ENCODE measurements at places on chromosomes 16 and 17.
A peak's percentile ranks its signal among the peaks of the same experiment; 100 is the strongest.

DNA sequence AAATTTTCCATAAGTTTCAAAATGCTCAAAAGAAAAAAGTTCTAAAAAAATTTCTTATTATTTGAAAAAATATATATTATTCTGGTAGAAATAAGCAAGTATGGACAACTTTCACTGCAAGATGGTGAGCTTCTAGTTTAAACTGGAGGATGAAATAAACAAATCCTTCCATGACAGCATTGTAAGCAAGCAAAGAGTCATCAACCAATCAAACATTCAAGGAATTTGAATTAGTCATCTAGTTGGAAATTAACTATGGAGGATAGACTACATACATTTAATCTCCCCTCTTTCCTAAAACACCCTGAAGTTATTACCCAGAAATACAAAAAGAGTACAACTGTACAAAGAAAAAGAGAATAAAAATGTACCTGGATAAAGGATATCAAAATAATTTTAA, 51.0 kb upstream of the IRX5 start:
- DNase-seq = peak; percentile 6

DNA sequence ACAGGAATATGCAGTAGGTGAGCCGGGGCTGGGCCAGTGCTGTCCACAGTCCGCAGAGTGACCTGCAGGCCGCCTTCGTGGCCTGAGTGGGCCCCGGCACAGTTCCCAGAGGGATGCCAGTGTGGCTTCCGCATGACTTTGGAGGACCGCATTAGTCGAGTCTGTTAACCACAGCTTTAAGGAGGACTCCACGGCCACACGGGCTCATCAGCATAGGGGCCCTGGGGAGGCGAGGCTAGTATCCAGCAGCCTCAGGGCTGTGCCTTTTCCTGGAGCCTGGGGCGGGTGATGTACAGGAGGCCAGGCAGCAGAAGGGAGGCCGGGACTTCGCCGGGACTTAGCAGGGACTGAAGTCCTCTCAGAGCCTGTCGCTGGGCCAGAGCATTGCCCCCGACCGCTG, 13.2 kb downstream of the TSC2 start:
- no peak for DNase-seq

- no peak for DNase-seq
These were observed 32.6 kb upstream of the ERN1 start for GRCh38 chr17:64162554-64162953.

DNA sequence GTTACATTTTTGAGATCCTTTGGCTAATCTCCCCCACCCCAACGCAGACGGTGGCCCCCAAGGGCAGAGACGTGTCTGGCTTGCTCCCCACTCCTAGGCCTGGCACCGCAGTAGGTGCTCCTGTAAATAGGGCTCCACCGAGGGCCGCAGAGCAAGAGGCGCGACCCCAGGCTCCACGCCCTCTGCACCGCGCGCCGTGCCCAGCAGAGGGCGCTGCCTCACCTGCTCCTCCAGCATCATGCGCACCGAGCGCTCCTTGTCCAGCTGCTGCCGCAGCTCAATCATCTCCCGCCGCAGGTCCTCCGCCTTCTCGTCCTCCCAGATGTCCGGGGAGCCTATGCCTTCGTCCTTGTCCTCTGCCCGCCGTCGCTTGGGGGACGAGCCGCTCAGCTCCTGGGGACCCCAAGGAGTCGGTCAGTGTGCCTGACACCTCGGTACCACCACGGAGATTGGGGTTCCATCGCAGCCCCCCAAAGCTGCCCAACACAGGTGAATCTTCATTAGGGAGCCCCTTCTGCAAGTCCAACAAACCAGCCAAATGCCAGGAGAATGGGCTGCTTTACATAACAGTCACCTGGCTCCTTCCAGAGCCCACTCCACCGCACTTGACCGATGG, 11.2 kb downstream of the TFAP4 start:
- peak; percentile 21 for DNase-seq

- no peak for DNase-seq
These were observed 76.7 kb downstream of the RNF213 start for GRCh38 chr17:80337195-80337895.

DNA sequence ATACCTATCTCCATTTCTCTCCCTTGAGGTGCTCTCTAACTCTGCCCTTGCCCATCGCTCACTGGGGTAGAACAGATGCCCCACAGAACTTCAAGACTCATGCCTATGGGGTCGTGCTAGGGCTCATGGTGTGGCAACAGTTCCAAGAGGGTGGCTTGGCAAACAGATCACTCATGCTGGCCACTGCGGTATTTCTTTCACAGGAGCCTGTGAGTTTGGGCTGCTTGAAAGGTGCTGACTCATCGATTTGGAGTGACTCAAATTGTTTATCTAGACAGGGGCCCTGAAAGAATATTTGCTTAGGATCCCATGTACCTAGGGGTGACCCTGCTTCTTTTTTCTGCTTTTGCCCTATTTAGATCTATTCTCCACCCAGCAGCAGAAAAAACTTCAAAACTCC, 69.9 kb downstream of the IRX5 start:
- peak; percentile 45 for DNase-seq

GRCh38 chr16:1532771-1533170, 695 bp upstream of the TMEM204 start:
- DNase-seq = no peak

DNA sequence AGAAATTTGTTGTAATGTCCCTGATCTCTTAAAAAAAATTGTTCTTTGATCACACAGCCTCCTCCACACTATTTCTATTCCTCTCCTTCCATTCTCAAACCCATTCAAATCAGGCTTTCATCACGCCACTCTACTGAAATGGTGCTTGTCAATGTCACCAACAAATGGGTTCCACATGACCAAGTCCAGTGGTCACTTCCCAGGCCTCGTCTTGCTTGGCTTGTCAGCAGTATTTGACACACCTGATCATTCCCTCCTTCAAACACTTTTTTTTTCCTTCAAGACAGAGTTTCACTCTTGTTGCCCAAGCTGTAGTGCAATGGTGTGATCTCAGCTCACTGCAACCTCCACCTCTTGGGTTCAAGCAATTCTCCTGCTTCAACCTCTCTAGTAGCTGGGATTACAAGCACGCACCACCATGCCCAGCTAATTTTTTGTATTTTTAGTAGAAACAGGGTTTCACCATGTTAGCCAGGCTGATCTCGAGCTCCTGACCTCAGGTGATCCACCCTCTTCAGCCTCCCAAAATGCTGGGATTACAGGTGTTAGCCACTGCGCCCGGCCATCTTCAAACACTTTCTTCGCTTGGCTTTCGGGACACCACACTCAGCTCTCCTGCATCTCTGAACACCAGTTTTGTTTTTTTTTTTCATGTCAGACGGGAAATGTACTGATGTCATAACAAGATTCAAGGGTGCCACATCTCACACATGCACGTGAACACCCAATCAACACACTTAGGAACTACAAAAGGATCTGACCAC, 18.3 kb downstream of the NQO1 start:
- no peak for DNase-seq

DNA sequence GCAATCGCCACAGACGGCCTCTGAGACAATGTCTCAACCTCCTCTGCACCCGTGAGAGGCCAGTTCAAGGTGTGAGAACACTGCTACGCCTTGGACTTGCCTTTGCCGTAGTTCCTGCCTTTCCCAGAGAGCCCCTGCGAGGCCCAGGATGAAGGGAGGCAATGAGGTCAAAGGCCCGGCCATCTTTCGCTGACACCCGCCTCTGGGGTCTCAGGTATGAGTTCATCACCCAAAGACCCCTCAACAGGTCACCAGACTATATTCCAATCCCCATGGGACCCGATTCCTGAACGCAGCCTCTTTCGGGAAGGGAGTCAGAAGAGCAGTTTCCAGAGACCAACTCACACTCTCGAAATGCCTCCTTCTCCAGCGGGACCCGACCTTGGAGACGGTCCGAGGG, 573.5 kb downstream of the KCNJ18 start:
- DNase-seq = no peak

DNA sequence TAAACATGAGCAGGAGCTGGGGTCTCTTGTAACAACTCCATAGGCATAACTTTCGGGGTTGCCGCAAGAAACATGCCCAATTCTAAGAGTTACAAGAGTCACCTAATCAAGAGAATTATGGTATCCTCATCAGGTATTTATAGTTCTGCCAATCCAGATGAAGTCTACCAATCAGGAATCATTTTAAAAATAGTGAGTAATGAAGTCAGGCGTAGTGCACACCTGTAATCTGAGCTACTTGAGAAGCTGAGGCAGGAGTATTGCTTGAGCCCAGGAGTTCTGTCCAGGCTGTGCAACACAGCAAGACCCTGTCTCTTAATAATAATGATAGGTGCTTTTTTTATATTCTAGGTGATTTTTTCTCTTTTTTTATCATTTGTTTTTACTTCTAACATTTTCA, 128.5 kb upstream of the RBL2 start:
- no peak for DNase-seq
